ENCODE measurements at places on chromosomes 2 and 18.

DNA sequence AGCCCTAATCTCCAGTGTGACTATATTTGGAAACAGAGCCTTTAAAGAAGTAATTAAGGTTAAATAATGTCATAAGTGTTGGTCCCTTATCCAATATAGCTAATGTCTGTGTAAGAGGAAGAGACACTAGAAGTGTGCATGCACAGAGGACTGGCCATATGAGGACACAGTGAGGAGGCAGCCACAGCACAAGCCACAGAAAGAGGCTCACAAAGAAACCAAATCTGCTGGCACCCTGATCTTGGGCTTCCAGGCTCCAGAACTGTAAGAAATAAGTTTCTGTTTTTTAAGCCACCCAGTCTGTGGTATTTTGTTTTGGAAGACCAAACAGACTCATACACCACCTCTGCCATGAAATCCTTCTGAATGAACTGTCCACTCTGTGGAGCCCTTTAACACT, 186.4 kb upstream of the SLC39A10 start:
- peaks cover 8% of the 10 kb centered on the region for H3K27me3 ChIP-seq
- no peaks in the 10 kb centered on the region for H3K36me3 ChIP-seq
- H3K4me3 ChIP-seq: no peak overlapping the region
- DNase-seq: no peak
- no peak overlapping the region for H3K27ac ChIP-seq

DNA sequence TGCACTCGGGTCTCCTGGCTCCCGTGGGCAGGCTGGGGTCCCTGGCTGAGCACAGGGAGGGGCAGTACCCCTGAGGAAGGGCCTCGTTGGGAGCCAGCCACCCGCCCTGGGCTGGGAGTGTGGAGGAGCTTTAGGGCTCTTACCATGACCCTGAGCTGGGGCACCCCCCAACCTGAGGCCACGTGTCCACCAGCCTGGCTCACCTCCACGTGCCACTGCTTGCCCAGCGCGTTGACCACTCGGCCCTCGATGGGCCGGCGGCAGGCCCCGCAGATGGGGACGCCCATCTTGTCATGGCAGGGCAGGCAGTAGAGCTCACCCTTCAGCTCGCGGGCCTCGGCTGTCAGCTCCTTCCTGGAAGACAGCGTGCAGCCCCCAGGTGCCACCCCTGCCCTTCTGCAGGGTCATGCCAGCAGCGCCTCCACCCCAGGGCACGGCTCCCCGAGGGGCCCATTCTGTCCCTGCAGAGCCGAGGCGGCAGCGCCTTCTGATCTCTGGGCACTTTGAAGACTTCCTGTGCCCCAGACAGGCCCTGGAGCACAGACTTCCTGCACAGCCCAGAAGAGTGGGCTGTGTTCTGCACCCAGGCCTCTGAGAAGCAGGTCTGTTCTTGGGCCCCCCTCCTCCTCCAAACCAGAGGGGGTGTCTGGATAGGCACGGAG, 4.0 kb upstream of the GPR17 start:
- no peaks in the 10 kb centered on the region for H3K36me3 ChIP-seq
- no peaks in the 10 kb centered on the region for H3K27me3 ChIP-seq
- no peak for DNase-seq
- no peak overlapping the region for H3K27ac ChIP-seq

GRCh38 chr2:182404975-182405561, 21.8 kb downstream of the PDE1A start:
- H3K27me3 ChIP-seq: no peaks in the 10 kb centered on the region
- H3K36me3 ChIP-seq: no peaks in the 10 kb centered on the region
- H3K27ac ChIP-seq: peak overlapping the region; percentile 17
- H3K4me3 ChIP-seq: no peak overlapping the region

GRCh38 chr2:96092951-96093350, 23.4 kb downstream of the ADRA2B start:
- DNase-seq: no peak
- no peaks in the 10 kb centered on the region for H3K36me3 ChIP-seq
- H3K4me3 ChIP-seq: no peak overlapping the region
- no peaks in the 10 kb centered on the region for H3K4me1 ChIP-seq
- H3K27ac ChIP-seq: no peak overlapping the region

DNA sequence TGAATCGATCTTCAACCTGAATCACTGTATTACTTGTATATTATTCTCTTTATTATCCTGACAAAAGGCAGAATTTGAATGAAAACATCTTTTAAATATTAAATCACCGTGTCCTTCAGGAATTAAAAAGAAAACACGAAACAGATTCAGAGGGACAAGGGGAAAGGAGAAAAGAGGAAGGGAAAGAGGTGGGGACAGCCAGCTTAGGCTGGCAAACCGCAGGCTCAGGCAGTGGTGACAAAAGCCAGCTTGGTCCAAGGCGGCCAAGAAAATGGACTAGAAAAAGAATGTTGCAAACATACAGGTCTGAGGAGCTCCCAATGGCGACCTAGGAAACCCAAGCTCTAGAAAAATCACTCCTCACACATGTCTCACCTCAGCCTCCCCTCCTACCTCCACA, 6.8 kb downstream of the B4GALT6 start:
- no peaks in the 10 kb centered on the region for H3K36me3 ChIP-seq
- H3K27me3 ChIP-seq: no peaks in the 10 kb centered on the region
- no peak overlapping the region for H3K4me3 ChIP-seq
- H3K27ac ChIP-seq: no peak overlapping the region

DNA sequence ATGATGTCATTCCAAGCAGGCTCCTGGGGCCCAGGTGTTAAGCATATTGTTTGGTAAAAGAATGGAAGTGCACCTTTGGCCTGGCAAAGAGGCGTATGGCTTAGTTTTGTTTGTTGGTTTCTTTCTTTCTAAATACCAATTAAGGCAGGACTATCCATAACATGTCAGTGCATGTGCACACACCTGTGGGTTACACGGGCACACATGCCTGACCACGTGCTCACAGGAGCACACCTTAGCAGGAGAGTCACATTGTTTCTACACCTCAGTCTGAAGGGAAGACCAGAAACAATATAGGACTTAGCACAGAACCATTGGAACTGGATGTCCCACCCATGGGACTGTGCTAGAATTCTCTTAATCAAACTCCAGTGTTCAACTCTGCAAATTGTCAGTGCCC, 127.8 kb downstream of the FBXO15 start:
- no peak overlapping the region for H3K4me3 ChIP-seq
- no peak for DNase-seq
- H3K4me1 ChIP-seq: no peaks in the 10 kb centered on the region

GRCh38 chr2:20222769-20223406, 2.0 kb downstream of the SDC1 start:
- H3K4me1 ChIP-seq: peaks cover 5% of the 10 kb centered on the region
- H3K27ac ChIP-seq: no peak overlapping the region
- no peak for DNase-seq
- H3K27me3 ChIP-seq: peaks cover 27% of the 10 kb centered on the region

DNA sequence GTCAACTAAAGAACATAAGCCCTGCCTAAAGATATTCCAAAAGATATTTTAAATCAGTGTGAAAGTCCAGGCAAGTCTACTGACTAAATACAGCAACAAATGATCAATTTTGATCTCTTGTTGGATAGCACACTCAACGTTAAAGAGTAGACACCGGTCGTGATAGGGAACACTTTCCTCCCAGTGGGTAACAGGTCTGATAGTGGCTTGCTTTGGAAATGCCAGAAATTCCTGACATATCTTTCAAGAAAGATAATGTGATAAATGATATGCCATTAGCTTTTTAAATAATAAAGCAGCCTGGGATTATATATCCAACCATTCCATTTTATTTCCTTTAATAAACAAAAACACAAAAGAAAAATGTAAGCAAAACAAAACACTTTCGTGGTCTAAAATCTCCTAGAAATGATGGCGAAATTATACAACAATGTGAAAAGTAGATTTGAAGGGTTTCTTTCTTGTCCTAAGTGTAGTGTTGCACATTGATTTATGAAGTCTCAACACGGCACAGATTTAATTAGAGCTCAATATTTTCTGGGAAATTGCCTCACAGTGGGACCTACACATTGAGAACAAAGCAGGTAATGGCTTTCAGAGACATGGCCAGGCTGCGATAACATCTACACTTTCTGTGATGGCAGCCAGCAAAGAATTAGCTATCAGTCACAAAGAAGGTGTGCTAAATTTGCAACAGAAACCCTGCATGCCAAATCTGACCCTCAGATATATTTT, 158.6 kb downstream of the PPP1R1C start:
- H3K4me1 ChIP-seq: peaks cover 9% of the 10 kb centered on the region
- H3K4me3 ChIP-seq: no peak overlapping the region
- H3K27me3 ChIP-seq: no peaks in the 10 kb centered on the region
- no peaks in the 10 kb centered on the region for H3K36me3 ChIP-seq
- peak overlapping the region; percentile 34 for H3K27ac ChIP-seq

GRCh38 chr18:75644871-75645270, 217.4 kb upstream of the SMIM21 start:
- no peak overlapping the region for H3K4me3 ChIP-seq
- no peaks in the 10 kb centered on the region for H3K4me1 ChIP-seq
- no peak for DNase-seq
- no peaks in the 10 kb centered on the region for H3K27me3 ChIP-seq
- no peak overlapping the region for H3K27ac ChIP-seq

GRCh38 chr2:224308272-224308911, 93.5 kb downstream of the FAM124B start:
- H3K4me1 ChIP-seq: no peaks in the 10 kb centered on the region
- H3K27ac ChIP-seq: no peak overlapping the region
- no peaks in the 10 kb centered on the region for H3K36me3 ChIP-seq
- DNase-seq: no peak
- H3K4me3 ChIP-seq: no peak overlapping the region

GRCh38 chr2:223235986-223236385, 184.0 kb downstream of the KCNE4 start:
- no peak overlapping the region for H3K4me3 ChIP-seq
- no peak for DNase-seq
- peaks cover 8% of the 10 kb centered on the region for H3K27me3 ChIP-seq
- no peaks in the 10 kb centered on the region for H3K36me3 ChIP-seq

DNA sequence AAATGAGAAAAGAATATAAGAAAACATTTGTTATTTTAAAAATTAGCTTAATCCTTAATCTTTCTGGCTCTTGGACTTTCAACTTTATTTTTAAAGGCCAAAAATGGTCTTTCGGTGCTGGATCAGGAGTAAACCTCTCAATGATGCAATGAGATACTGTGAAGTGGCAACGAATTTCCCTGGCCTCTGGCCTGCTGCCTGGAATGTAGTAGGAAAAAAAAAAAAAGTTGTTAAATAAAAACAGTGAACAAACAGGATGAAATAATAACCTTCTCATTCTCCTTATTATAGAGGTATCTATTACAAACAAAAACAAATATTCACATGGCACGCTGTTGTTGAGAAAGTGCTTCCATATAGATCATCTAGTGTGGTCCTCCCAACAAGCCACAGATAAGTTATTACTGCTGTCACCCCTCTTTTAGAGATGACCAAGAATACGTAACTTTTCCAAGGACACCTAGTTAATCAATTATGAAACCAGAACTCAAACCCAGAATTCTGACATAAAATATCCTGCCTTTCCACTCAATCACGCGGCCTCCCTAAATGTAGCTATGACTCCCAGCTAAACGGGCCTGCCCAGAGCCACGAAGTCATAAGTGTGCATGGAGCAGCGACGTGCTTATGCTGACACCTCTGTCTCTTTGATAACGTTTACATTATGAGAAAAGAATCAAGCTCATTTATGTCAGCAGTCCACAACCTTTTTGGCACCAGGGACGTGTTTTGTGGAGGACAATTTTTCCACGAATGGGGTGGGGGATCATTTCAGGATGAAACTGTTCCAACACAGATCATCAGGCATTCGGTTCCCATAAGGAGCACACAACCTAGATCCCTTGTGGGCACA, 170.9 kb downstream of the BCL2 start:
- no peaks in the 10 kb centered on the region for H3K27me3 ChIP-seq
- H3K27ac ChIP-seq: no peak overlapping the region
- no peak overlapping the region for H3K4me3 ChIP-seq
- H3K4me1 ChIP-seq: no peaks in the 10 kb centered on the region
- no peak for DNase-seq

DNA sequence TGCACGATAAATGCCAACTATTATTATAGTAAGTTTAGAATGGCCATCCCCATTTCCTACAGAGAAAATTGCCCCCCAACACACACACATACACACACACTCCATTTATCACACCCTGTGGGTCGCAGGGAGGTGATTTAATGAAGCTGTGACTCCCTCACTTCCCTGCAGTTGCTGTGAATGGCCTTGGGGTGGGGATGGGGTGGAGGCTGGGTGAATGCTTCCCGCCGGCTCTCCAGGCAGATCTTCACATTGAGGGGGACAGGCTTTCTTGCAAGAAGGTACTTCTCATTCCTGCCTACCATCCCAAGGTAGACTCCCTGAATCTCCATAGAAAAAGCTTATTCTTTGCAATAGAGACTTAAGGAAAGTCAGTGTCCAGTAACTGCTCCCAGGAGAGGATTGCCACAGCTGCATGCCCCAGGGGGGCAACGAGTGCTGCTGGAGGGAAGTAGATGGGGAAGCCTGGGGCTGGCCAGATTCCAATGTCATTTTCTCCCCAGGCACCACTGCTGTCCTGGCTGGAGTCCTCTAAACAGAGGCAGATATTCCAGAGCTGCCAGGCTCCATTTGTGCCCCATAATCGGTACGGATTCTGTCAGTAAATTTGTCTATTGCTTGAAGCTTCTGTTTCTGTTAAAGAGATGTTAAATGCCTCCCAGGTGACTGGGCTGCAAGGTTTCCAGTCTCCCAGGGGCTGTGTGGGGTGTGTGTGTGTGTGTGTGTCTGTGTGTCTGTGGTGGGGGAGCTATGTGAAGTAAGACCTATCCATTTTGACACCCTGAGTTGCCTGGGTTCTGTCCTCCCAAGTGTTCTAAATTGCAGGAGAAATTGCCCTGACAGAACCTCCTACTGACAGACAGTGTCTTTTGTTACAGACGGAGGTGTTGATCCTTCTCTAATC, 265.5 kb downstream of the SRBD1 start:
- H3K27me3 ChIP-seq: no peaks in the 10 kb centered on the region
- H3K4me1 ChIP-seq: peaks cover 13% of the 10 kb centered on the region
- H3K36me3 ChIP-seq: no peaks in the 10 kb centered on the region
- DNase-seq: peak; percentile 71
- H3K27ac ChIP-seq: no peak overlapping the region

- H3K4me3 ChIP-seq: no peak overlapping the region
- H3K4me1 ChIP-seq: no peaks in the 10 kb centered on the region
- no peak overlapping the region for H3K27ac ChIP-seq
- DNase-seq: no peak
- peaks cover 9% of the 10 kb centered on the region for H3K27me3 ChIP-seq
These were observed 23.2 kb upstream of the KDM3A start for GRCh38 chr2:86417961-86418360.

GRCh38 chr2:60486551-60486950, 66.9 kb downstream of the BCL11A start:
- H3K4me1 ChIP-seq: peaks cover 2% of the 10 kb centered on the region
- H3K27ac ChIP-seq: no peak overlapping the region
- H3K4me3 ChIP-seq: no peak overlapping the region
- peaks cover 23% of the 10 kb centered on the region for H3K27me3 ChIP-seq

GRCh38 chr2:43131051-43131889, 95.1 kb downstream of the ZFP36L2 start:
- H3K27ac ChIP-seq: no peak overlapping the region
- no peak overlapping the region for H3K4me3 ChIP-seq
- no peaks in the 10 kb centered on the region for H3K27me3 ChIP-seq
- no peaks in the 10 kb centered on the region for H3K36me3 ChIP-seq
- DNase-seq: peak; percentile 73

GRCh38 chr18:9353596-9353995, 19.0 kb downstream of the TWSG1 start:
- no peaks in the 10 kb centered on the region for H3K27me3 ChIP-seq
- no peak overlapping the region for H3K27ac ChIP-seq
- no peaks in the 10 kb centered on the region for H3K36me3 ChIP-seq
- H3K4me1 ChIP-seq: no peaks in the 10 kb centered on the region
